ENCODE measurements at places on chromosomes 1 and 21.

GRCh38 chr1:156481527-156481926, 19.0 kb downstream of the MEF2D start:
- DNase-seq, result no peak

GRCh38 chr1:9503001-9503675, 36.1 kb upstream of the SLC25A33 start:
- no peak for DNase-seq

DNA sequence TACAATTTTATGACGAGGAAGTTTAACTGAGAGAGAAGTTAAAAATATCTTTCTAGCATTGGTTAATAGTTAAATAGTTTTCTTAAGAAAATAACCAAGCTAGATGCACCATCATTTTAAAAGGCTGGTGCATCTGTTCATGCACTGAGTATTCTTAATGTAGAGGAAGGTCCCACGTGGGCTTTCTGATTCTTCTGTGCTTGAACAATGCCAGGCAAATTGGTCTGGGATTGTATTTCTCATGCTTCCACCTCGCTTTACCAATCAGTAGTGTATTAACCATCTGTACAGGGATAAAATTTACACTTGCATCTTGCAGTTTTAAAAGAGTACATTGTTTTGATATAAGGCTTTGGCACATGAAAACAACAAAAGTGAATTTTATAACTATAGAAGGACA, 47.4 kb upstream of the MTF2 start:
- DNase-seq, result peak; percentile 25

- DNase-seq, result no peak
Observed at GRCh38 chr1:99170516-99170915, 93.8 kb upstream of the PLPPR4 start.

DNA sequence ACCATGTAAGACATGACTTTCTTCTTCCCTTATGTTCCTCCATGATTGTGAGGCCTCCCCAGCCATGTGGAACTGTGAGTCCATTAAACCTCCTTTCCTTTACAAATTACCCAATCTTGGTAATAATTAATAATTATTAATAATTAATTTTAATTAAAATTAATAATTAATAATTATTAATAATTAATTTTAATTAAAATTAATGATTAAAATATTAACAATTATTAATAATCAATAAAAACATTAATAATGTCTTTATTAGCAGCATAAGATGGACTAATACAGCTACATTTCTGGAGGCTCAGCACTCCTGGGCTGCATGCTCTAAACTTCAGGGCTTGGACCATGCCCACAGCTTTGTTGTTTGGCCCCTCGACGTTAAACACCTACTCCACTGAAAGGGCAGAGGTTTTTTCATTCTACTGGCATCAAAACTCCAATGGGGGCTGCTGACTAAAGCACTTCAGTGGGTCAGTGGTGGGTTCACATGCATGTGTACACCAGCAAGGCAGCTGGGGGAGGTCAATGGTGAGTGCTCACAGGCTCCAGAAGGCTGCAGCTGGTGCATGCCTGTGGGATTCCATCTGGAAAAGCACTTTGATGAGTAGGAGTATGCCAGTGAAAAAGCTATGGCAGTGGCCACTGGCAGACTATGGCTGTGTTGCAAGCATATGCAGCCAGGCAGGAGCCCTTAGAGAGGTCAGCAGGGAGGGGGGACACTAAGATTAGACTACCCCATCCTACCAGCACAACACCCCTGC, 561.3 kb downstream of the NCAM2 start:
- DNase-seq, result no peak

- no peak for DNase-seq
Observed at GRCh38 chr1:81989524-81989923, 188.8 kb downstream of the ADGRL2 start.

- DNase-seq, result no peak
Observed at GRCh38 chr1:50422946-50423669, at the start of gene DMRTA2. Gene DMRTA2, minus strand, starts transcription at chr1:50423443. Its CDS starts 1,907 bp downstream, at chr1:50421536.

DNA sequence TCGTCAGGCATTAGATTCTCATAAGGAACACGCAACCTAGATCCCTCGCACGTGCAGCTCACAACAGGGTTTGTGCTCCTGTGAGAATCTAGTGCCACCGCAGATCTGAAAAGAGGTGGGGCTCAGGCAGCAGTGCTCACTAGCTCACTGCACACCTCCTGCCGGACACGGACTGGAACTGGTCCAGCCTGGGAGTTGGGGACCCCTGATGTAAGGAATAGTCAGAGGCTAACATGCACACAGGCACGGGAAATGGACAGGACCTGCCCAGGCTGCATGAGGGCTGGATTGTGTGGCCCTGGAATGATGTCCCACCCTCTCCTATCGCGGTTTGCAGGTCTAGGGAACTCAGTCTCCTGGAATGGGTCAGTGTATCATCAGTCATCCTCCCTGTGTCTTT, 23.2 kb upstream of the MX1 start:
- no peak for DNase-seq

- DNase-seq, result no peak
Observed at GRCh38 chr1:113389359-113389952, 859 bp upstream of the MAGI3 start.

DNA sequence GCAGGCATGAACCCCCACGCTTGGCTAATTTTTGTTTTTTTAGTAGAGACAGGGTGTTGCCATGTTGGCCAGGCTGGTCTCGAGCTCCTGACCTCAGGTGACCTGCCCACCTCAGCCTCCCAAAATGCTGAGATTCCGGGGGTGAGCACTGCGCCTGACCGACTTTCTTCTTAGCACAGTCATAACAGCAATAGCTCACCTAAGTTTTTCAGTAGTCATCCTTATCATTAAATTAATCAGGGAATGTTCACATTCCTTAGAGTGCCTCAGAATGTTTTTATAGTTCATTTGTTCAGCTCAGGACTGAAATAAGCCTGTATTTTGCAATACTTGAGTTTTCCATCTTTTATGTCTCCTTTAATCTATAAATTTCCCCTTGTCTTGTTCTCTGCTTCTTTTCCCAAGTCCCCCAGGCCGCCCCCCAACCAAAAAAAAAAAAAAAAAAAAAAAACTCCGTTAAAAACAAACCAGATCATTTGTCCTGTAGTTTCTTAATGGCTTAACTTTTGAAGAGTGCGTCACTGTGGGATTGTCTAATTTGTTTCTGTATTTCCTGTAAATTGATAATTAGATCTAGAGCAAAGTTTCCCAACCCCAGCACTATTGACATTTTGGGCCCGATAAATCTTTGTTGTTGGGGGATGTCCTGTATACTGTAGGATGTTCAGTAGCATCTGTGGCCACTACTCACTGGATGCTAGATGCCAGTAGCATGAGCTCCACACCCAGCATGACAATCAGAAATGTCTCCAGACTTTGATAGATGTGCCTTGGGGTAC, 120.7 kb downstream of the ITSN1 start:
- DNase-seq, result no peak

DNA sequence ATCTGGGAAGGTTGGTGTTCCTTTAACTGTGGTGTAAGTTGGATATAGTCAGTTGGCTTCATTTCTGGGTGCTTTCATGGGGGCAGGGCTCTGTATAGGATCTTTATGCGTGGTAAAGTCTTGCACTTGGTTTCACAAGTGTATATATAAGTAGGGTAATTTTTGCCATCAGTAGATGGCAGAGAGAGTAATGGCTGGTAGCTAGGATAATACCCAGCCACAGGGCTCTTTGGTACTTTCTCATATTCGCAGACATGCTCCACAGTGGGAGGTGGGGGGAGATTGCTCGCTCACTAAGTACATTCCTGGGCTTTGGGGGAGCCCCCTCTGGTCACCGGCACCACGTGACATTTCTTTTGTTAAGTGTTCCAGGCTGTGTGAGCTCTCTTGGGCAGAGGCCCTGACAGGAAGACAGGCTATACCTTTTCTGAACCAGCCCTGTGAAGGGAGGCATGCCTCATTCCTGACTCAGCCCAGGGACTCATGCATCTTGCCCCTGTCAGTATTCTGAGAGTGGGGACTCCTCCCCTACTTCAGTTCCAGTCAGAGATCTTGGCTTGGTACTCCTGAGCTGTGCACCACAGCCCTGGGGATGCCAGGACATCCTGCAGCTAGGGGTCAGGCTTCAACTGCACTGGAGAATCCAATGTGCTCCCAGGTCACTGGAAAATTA, 37.6 kb downstream of the FCRL2 start:
- no peak for DNase-seq

DNA sequence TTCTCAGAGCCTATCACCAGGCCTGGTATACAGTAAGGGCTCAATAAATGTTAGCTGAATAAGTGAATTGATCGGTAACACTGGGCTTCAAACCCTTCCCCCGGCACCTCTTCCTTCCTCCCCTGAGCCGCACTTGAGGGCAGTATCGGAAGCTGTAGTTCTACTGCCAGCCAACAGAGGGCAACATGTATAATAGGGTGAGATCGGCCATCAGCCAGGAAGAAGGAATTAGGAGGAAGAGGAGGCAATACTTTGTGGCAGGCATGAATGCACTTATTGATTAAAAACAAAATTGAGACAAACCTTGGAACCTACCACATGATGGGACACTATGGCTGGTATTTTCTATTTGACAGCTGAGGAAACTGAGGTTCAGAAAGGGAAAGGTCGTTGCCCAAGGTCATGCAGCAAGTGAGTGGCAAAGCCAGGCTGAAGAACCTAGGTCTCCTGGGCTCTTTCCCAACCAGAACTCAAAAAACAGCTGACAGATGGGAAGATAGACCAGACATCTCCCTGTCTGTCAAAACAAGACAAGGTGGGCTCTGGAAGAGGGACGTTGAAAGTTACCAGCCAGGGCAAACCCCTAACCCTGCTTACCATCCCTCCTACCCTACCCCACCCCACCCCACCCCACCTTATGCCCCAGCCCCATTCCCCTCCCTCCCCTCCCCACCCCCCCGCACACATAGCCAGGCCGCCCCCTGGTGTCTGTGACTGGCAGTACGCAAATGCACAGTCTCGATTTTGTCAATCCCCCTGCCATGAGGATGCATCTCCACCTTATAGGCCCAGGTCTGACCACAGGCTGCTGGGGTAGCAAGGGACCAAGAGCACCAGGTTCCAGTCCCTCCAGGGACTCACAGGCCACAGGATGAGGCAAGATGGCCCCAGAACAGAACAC, 107.3 kb upstream of the RUNX3 start:
- peak; percentile 4 for DNase-seq

DNA sequence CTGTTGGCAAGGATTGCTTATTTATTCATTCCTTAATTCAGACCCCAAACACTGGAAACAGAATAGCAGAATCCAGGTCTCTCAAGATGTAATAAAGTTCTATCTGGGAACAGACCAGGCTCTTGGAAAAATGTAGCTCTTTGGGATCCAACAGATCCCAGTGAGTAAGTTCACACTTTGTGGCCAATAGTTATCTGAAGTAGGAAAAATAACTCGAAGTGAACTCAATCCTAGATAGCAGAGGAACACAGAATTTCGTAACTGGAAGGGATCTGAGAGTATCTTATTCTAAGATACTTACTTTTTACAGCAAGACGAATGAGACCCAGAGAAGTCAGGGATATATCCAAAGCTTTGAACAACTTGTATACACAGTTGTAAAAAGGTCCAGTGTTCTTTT, 150.7 kb upstream of the CD34 start:
- no peak for DNase-seq

DNA sequence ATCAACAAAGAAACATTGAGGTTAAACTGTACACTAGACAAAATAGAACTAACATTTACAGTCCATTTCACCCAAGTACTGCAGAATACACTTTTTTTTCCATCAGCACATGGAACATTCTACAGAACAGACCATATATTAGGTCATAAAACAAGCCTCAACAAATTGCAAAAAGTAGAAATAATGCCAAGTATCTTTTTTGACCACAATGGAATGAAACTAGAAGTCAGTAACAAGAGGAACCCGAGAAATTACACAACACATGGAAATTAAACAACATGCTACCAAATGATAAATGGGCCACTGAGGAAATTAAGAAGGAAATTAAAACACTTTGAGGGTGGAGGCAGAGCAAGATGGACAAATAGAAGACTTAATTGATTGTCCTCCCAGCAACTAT, 8.4 kb upstream of the C1orf185 start:
- no peak for DNase-seq

GRCh38 chr1:46166521-46167462, 8.1 kb upstream of the TSPAN1 start:
- no peak for DNase-seq

DNA sequence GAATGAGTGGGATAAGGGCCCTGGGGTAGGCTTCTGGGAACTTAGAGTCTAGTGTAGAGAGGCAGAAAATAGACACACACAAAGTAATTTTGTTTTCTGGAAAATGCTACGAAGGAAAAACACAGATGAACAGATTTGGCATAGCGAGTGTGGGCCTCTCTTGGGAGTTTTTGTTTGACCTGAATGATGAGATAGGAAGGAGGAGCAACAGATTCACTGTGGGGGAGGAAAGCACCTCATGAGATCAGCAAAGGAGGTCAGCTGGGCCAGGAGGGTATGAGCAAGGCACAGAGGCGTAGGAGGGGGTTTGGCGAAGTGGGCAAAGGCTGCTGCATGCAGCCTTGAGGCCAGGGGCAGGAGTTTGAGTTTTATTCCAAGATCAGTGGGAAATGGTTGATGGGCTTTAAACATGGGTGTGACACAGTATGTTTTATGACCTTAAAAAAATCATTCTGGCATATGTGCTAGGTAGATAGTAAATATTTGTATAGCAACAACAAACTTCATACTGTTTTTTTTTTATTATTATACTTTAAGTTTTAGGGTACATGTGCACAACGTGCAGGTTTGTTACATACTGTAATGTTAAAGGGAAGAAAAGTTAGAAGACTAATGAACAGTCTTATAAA, 57.9 kb downstream of the FGGY start:
- DNase-seq, result no peak

GRCh38 chr1:151940541-151940940, 31.2 kb upstream of the THEM4 start:
- no peak for DNase-seq

DNA sequence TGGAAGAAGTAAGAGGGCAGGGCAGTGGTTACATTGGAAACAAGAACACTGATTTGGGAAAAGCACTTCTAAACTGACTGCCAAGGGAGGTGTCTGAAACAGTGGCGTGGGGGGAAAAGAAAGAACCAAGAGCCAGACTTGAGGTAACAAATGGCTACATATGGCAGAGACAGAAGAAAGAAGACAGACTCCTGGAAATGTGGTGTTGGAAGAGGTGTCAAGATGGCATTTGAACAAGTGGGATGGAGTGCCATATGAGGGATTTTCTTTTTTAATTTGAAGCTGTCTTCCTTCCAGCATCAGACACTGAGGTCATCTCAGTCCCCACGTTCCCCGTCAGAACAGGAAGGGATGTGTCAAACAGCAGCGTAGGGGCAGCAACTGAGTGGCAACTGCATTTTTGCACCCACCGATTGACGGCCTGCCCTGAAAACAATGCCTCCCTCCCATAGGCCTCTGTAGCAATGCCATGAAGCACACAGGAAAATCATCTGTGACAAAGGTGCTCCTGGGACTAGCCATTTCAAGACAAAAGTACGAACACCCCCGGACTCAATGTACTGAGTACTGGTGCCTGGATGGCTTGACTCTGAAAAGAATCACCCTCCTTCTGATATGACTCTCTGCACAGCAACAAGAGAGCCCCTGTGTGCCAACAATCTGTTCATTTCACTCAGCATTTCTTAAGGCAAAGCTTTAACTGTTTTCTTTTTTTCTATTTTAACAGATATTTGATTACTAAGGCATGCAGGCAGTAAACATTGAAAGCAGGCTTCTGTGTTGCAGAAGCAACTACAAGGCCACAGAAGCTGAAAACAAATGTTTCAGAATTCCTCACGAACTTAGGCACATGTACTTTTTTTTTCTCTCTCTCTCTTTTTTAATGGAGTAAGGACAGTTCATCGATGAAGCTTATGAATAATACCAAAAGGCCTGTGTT, 37.0 kb downstream of the LPAR3 start:
- no peak for DNase-seq
